Natural killer cell (primary cell): ENCODE measurements at places on chromosomes 12 and 14.

GRCh38 chr12:84810611-84811010 is 102.0 kb downstream of the SLC6A15 start:
- H3K27ac ChIP-seq, result no peak overlapping the region
- no peaks in the 10 kb centered on the region for H3K27me3 ChIP-seq
- no peak for DNase-seq
- no peaks in the 10 kb centered on the region for H3K36me3 ChIP-seq
- no peak overlapping the region for H3K4me3 ChIP-seq
- no peaks in the 10 kb centered on the region for H3K4me1 ChIP-seq

- H3K4me1 ChIP-seq, result peaks cover 51% of the 10 kb centered on the region
- no peak overlapping the region for H3K4me3 ChIP-seq
- peaks cover 71% of the 10 kb centered on the region for H3K36me3 ChIP-seq
- H3K27me3 ChIP-seq, result no peaks in the 10 kb centered on the region
- peak overlapping the region; percentile 37 for H3K27ac ChIP-seq
Observed at GRCh38 chr12:51311389-51311788, 12.6 kb downstream of the BIN2 start.

DNA sequence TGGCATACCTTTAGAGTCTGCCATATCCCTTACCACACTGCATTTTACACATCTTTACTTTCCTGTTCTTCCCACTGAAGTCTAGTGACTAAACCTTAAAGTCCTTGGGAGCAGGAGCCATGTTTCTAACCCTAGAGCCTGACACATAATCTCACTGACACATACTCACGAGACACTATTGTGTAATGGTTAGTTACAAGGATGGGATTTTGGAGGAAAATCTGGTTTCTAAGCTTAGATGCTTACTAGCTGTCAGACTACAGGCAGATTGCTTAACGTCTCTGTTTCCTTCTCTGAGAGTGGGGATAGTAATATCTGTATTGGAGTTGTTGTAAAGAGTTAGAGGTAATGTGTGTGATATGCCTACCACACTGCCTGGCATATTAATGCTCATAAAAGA is 6.2 kb upstream of the DYRK4 start:
- H3K36me3 ChIP-seq, result no peaks in the 10 kb centered on the region
- H3K4me3 ChIP-seq, result no peak overlapping the region
- H3K4me1 ChIP-seq, result no peaks in the 10 kb centered on the region
- H3K27ac ChIP-seq, result no peak overlapping the region

DNA sequence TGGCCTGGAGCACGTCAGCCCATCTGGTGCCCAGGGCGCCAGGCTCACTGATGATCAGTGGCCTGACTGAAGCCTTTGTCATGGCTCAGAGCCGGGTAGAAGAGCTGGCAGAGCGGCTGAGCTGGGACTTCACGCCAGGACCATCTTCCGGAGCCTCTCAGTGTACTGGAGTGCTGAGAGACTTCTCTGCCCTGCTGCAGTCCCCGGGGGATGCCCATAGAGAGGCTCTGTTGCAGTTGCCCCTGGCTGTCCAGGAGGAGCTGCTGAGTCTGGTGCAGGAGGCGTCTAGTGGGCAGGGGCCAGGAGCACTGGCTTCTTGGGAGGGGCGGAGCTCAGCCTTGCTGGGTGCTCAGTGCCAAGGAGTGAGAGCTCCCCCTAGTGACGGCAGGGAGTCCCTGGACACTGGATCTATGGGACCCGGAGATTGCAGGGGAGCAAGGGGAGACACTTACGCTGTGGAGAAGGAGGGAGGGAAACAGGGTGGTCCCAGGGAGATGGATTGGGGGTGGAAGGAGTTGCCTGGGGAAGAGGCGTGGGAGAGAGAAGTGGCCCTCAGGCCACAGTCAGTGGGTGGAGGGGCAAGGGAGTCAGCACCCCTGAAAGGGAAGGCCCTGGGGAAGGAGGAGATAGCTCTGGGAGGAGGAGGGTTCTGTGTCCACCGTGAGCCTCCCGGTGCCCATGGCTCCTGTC is 2.0 kb downstream of the KHNYN start:
- DNase-seq, result peak; percentile 96
- peak overlapping the region; percentile 99 for H3K27ac ChIP-seq
- H3K4me3 ChIP-seq, result peak overlapping the region; percentile 93
- no peaks in the 10 kb centered on the region for H3K27me3 ChIP-seq
- H3K4me1 ChIP-seq, result peaks cover 36% of the 10 kb centered on the region

- no peak overlapping the region for H3K27ac ChIP-seq
- H3K4me1 ChIP-seq, result peaks cover 12% of the 10 kb centered on the region
- DNase-seq, result no peak
- no peaks in the 10 kb centered on the region for H3K36me3 ChIP-seq
- no peaks in the 10 kb centered on the region for H3K27me3 ChIP-seq
- H3K4me3 ChIP-seq, result no peak overlapping the region
Observed at GRCh38 chr12:124852911-124853427, 10.7 kb downstream of the SCARB1 start.

DNA sequence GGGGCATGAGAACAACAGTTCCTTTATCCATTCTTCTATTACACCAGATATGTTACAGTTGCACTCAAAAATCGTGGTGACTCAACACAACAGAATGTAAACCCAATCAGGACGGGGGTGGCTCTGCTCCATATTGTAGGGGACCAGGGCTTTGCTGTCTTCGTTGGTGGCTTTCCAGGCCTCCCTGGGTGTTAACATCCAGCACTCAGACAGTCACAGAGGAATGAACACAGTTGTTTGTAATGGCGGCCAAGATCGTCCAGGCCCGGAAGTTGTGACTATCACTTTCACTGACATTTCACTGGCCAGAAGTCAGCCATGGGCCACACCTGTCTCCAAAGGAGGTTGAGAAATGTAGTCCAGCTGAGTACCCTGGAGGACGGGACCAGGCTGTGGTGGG is 204.1 kb downstream of the CACNA1C start:
- no peaks in the 10 kb centered on the region for H3K4me1 ChIP-seq
- H3K27ac ChIP-seq, result no peak overlapping the region
- no peak overlapping the region for H3K4me3 ChIP-seq
- no peaks in the 10 kb centered on the region for H3K36me3 ChIP-seq

- no peaks in the 10 kb centered on the region for H3K4me1 ChIP-seq
- H3K4me3 ChIP-seq, result no peak overlapping the region
- no peaks in the 10 kb centered on the region for H3K27me3 ChIP-seq
- H3K27ac ChIP-seq, result no peak overlapping the region
- no peak for DNase-seq
Observed at GRCh38 chr14:25111061-25111601, 61.2 kb upstream of the STXBP6 start.

- peaks cover 9% of the 10 kb centered on the region for H3K36me3 ChIP-seq
- H3K4me3 ChIP-seq, result no peak overlapping the region
- no peak for DNase-seq
- H3K27me3 ChIP-seq, result no peaks in the 10 kb centered on the region
- no peak overlapping the region for H3K27ac ChIP-seq
Observed at GRCh38 chr12:111756681-111757080, 10.1 kb upstream of the ALDH2 start.

- H3K4me1 ChIP-seq, result no peaks in the 10 kb centered on the region
- H3K4me3 ChIP-seq, result no peak overlapping the region
- no peaks in the 10 kb centered on the region for H3K27me3 ChIP-seq
- no peak overlapping the region for H3K27ac ChIP-seq
- DNase-seq, result no peak
Observed at GRCh38 chr12:131867891-131868675, 26.3 kb upstream of the ULK1 start.

DNA sequence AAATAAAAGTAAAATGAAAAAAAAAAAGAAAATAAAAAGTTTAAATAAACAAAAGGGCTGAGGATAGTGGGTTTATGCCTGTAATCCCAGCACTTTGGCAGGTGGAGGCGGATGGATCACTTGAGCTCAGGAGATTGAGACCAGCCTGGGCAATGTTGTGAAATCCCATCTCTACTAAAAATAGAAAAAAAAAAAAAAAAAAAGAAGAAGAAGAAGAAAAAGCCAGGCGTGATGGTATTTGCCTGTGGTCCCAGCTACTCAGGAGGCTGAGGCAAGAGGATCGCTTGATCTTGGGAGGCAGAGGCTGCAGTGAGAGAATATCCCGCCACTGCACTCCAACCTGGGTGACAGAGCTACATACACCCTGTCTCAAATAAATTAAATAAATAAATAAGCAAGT is 3.9 kb downstream of the TAOK3 start:
- DNase-seq, result no peak
- no peaks in the 10 kb centered on the region for H3K36me3 ChIP-seq
- H3K4me1 ChIP-seq, result peaks cover 19% of the 10 kb centered on the region

- no peaks in the 10 kb centered on the region for H3K4me1 ChIP-seq
- DNase-seq, result no peak
- no peaks in the 10 kb centered on the region for H3K27me3 ChIP-seq
- H3K4me3 ChIP-seq, result no peak overlapping the region
- no peak overlapping the region for H3K27ac ChIP-seq
- peaks cover 48% of the 10 kb centered on the region for H3K36me3 ChIP-seq
Observed at GRCh38 chr12:96297504-96297903, 102.7 kb downstream of the CDK17 start.

GRCh38 chr12:75526655-75527511 is 15.5 kb upstream of the KRR1 start:
- no peaks in the 10 kb centered on the region for H3K4me1 ChIP-seq
- H3K36me3 ChIP-seq, result no peaks in the 10 kb centered on the region
- DNase-seq, result peak; percentile 63
- H3K27me3 ChIP-seq, result peaks cover 5% of the 10 kb centered on the region
- H3K4me3 ChIP-seq, result no peak overlapping the region

DNA sequence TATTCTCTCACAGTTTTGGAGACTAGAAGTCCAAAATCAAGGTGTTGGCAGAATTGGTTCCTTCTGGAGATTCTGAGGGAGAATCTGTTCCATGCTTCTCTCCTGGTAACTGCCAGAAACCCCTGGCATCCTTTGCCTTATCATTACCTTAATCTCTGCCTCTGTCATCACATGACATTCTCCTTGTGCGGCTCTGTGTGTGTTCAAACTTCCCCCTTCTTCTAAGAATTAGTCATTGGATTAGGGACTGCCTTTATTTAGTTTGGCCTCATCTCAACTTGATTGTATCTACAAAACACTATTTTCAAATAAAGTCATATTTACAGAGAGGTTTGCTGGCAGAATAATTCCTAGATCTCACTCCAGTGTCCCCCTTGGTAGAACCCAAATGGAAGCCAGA is 68.9 kb downstream of the ZNF641 start:
- H3K27ac ChIP-seq, result no peak overlapping the region
- DNase-seq, result no peak
- H3K36me3 ChIP-seq, result no peaks in the 10 kb centered on the region
- peaks cover 5% of the 10 kb centered on the region for H3K4me1 ChIP-seq
- H3K27me3 ChIP-seq, result no peaks in the 10 kb centered on the region

- H3K27ac ChIP-seq, result no peak overlapping the region
- H3K36me3 ChIP-seq, result no peaks in the 10 kb centered on the region
- no peaks in the 10 kb centered on the region for H3K4me1 ChIP-seq
Observed at GRCh38 chr12:107462428-107463332, 222.9 kb upstream of the PWP1 start.

DNA sequence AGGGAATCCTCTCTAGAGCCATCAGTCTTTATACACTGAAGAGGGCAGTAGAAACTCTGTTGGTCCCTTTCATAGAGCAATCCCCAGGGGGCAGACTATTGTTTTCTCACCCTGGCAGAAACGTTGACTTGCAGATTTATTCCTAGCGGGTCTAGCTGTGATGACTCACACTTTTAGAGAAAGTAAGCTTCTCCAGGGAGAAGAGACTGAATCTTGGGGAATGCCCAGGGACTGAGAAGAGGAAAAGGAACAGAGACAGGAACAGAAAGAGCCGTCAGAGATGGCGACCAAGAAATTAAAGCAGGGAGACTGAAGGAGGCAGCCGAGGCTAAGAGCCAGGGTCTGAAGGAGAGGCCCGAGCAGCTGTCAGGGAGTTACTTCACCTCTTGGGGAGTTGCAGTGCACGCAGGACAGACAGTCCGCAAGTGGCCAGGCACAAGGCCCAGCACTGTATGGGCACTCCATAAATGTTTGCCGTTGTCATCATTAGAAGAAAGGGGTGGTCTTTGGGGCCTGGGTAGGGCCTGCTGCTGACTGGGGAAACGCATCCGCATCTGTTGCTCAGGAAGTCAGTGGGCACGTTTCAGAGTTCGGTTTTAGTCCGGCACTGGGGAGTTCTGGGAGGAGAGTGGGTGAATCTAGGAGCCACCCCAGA is 13.0 kb downstream of the PLEKHG6 start:
- DNase-seq, result peak; percentile 78
- peak overlapping the region; percentile 11 for H3K27ac ChIP-seq
- no peak overlapping the region for H3K4me3 ChIP-seq
- peaks cover 53% of the 10 kb centered on the region for H3K4me1 ChIP-seq
- no peaks in the 10 kb centered on the region for H3K27me3 ChIP-seq
- H3K36me3 ChIP-seq, result peaks cover 19% of the 10 kb centered on the region

GRCh38 chr12:2895051-2895451 is 4.4 kb downstream of the TULP3 start:
- peaks cover 13% of the 10 kb centered on the region for H3K4me1 ChIP-seq
- no peak overlapping the region for H3K27ac ChIP-seq
- no peak overlapping the region for H3K4me3 ChIP-seq
- no peaks in the 10 kb centered on the region for H3K27me3 ChIP-seq
- no peak for DNase-seq

DNA sequence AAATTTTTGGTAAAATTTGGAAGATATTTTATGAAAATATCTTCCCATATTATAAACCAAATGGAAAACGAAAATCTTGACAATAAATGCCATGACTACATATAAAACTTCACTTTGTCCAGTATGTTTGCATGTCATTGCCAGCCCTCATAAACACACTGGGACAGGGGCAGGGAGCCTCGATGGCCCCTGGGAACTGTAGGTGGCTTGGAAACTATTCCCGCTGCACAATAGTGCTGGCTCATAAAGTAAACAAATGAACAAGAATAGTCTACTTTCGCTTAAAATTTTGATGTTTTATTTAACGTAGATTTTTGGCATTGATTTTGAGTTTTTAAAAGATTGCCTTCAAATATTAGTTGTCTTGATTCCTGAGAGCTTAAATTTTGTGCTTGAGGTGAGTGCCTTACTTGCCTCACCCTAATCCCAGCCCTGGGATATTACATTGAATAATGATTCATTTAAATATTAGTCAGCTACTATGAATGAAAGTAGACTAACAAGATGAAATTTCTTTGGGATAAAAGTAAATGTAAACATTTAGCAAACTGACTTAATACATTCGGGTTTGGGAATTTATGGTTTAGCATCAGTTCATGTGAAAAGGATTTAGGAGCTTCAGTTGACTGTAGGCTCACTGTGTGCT is 74.0 kb upstream of the PKP2 start:
- H3K27me3 ChIP-seq, result no peaks in the 10 kb centered on the region
- no peaks in the 10 kb centered on the region for H3K4me1 ChIP-seq
- no peak overlapping the region for H3K27ac ChIP-seq

DNA sequence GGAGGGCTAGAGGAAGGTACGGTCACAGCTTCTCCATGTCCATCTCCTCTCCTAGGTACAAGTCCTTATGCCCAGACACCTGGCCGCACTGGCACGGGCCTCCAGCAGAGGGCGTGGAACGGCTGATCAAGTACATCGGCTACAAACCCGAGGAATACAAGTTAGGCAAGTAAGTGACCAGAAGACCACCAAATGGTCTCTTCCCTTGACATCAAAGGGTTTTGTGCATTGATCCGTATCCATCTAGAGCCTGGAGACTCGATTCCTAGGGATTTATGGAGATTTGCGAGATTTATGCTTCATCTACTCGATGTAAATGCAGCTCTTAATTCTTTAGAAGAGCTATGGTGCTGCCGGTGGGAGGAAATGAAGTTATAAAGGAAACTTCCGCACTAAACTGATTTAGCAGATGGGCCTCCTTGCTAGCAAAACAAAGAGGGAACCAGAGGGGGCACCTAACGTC is 44.2 kb downstream of the KCTD10 start:
- H3K36me3 ChIP-seq, result no peaks in the 10 kb centered on the region
- H3K4me1 ChIP-seq, result peaks cover 12% of the 10 kb centered on the region
- H3K27ac ChIP-seq, result no peak overlapping the region
- H3K4me3 ChIP-seq, result no peak overlapping the region

- H3K4me1 ChIP-seq, result no peaks in the 10 kb centered on the region
- H3K27ac ChIP-seq, result no peak overlapping the region
- no peaks in the 10 kb centered on the region for H3K27me3 ChIP-seq
- DNase-seq, result no peak
- no peak overlapping the region for H3K4me3 ChIP-seq
- H3K36me3 ChIP-seq, result no peaks in the 10 kb centered on the region
Observed at GRCh38 chr14:43983721-43984120, 523.4 kb downstream of the FSCB start.
